ENCODE measurements at places on chromosomes 1 and 21. TPM values are rescaled to one million over a fixed set of nuclear protein-coding genes. Genes with fewer than 3 reads are reported as not detected.

The HHIPL2 gene
- total RNA-seq: under 0.01 TPM

The TMPRSS2 gene
- not detected for total RNA-seq

The MYBPH gene
- total RNA-seq: not detected

The EVI5 gene
- 6.5 TPM for total RNA-seq

The ERICH3 gene
- total RNA-seq: under 0.01 TPM

The OR2M2 gene
- 0.27 TPM for total RNA-seq

The LRRIQ3 gene
- total RNA-seq: 0.27 TPM

The KIFAP3 gene
- total RNA-seq: 14.5 TPM

The ERMAP gene
- total RNA-seq: 9.7 TPM

The SIM2 gene
- not detected for total RNA-seq

The RPTN gene
- total RNA-seq: not detected

The TDRD5 gene
- total RNA-seq: under 0.01 TPM

The CD1C gene
- total RNA-seq: 0.27 TPM

The CFHR3 gene
- total RNA-seq: not detected

The LMX1A gene
- total RNA-seq: not detected

The AMPD1 gene
- not detected for total RNA-seq

The GNG4 gene
- 1.9 TPM for total RNA-seq

The TNFRSF8 gene
- 0.27 TPM for total RNA-seq

The ALDH4A1 gene
- total RNA-seq: 17.8 TPM

The LPAR3 gene
- total RNA-seq: 0.27 TPM

The KRTAP10-10 gene
- not detected for total RNA-seq
